ENCODE measurements at places on chromosomes 2 and 18.
A peak's percentile ranks its signal among the peaks of the same experiment; 100 is the strongest.

- no peak overlapping the region for H3K4me3 ChIP-seq
- DNase-seq: no peak
- no peaks in the 10 kb centered on the region for H3K36me3 ChIP-seq
- H3K27me3 ChIP-seq: no peaks in the 10 kb centered on the region
- H3K27ac ChIP-seq: no peak overlapping the region
- no peaks in the 10 kb centered on the region for H3K4me1 ChIP-seq
Measured at GRCh38 chr2:195563857-195564512, 93.0 kb upstream of the SLC39A10 start.

DNA sequence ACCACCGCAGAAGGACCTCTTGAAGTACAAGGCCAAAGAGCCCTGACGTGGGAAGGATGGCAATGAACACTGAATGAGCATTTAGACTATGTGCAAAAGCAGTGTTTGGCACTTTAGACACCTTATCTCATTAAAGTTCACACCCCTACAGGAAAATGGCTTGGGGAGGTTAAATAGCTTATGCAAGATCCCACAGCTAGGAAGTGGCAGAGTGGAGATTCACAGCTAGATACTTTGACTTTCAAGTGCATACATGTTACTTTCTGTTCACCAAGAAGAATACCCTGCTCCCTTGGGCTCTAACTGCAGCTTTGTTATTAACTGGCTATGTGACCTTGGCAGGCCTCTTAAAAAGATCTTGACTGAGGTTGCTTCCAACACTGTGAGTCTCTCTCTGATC is 58.2 kb downstream of the ICOS start:
- H3K4me3 ChIP-seq: no peak overlapping the region
- peaks cover 7% of the 10 kb centered on the region for H3K4me1 ChIP-seq
- H3K27me3 ChIP-seq: no peaks in the 10 kb centered on the region
- no peak overlapping the region for H3K27ac ChIP-seq
- DNase-seq: no peak

GRCh38 chr2:35035883-35036282 is 1319.7 kb upstream of the CRIM1 start:
- DNase-seq: no peak
- no peak overlapping the region for H3K27ac ChIP-seq
- H3K4me1 ChIP-seq: no peaks in the 10 kb centered on the region
- H3K36me3 ChIP-seq: no peaks in the 10 kb centered on the region
- H3K27me3 ChIP-seq: no peaks in the 10 kb centered on the region
- H3K4me3 ChIP-seq: no peak overlapping the region

DNA sequence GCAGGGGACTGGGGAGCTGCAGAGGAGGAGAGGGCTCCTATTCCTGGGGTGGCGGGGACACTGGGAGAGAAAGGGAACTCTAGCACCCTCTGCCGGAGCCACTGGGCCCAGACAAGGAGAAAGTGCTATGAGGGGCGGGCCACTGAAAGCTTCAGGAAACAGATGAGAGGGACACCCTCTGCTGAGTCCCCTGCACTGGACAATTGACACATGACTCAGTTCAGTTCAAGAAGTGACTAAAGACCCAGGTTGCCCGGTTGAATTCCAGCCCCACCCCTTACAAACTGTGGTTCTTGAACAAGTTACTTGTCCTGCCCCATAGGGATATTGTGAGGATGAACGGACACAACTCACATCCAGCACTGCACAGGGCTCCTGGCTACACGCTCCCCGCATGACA is 5.0 kb downstream of the RUFY4 start:
- no peak overlapping the region for H3K27ac ChIP-seq
- no peak overlapping the region for H3K4me3 ChIP-seq
- no peaks in the 10 kb centered on the region for H3K27me3 ChIP-seq
- DNase-seq: no peak

- no peak for DNase-seq
- no peak overlapping the region for H3K27ac ChIP-seq
- H3K4me3 ChIP-seq: no peak overlapping the region
- no peaks in the 10 kb centered on the region for H3K27me3 ChIP-seq
Measured at GRCh38 chr18:43620936-43621335, 343.6 kb upstream of the SYT4 start.

GRCh38 chr2:38267270-38267925 is 109.7 kb downstream of the ATL2 start:
- H3K4me1 ChIP-seq: no peaks in the 10 kb centered on the region
- H3K36me3 ChIP-seq: no peaks in the 10 kb centered on the region
- no peak overlapping the region for H3K4me3 ChIP-seq
- DNase-seq: no peak
- H3K27ac ChIP-seq: no peak overlapping the region

DNA sequence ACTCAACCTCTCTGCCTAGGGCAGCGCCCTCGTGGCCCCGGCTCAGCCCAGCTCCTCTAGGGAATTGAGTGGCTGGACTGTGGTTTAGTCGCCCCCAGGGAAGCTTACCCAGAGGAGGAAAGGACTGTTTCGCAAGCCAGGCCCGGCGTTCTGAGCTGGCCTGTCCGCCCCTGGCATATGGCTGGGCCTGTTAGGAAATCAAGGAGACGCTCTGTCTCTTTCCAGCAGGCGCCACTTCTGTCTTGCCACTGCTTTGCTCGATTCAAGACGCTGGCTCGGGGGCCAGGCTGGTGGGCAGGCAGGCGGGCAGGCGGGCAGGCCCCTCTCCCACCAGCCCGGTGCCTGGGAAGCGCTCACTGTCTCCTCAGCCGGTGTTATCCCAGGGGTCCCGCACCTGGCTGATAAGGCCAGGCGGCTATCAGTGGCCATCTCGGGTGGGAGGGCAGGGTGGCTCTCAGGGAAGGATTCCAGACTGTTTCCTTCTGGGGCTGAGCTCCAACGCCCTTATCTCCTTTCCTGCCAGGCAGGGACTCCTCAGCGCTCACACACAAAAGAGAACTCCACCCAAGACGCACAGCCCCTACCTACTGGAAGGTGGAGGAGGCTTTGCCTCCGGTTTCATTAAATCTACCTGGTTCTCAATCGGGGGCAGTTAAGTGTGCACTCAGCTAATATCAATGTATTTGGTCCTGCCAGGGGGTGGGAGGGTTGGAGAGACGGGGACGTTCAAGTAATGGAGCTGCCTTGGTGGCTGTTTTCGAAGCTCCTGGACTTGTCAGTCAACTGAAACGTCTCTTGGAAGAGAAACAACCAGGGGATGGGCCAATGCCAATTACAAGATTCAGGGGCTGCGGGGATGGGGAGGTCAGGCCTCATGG is 109.1 kb downstream of the SMAD7 start:
- no peak overlapping the region for H3K4me3 ChIP-seq
- H3K27me3 ChIP-seq: no peaks in the 10 kb centered on the region
- no peak overlapping the region for H3K27ac ChIP-seq
- H3K4me1 ChIP-seq: no peaks in the 10 kb centered on the region
- DNase-seq: peak; percentile 89

DNA sequence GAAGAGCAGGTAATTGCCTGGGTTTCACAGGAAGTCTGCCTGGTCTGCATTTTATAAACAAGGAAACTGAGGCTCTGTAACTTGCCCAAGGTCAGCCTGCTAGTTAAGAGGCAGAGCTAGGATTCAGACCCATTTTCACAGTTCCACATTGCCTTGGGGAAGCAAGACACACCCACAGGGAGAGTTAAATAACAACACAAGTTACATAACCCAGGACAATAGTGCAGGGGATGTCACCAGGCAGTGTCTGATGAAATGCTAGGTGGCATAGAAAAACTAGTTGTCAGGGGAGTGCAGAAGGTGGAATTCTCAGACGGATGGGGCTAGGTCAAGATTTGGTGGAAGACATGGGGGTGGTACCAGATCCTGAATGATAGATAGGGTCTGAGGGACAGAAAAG is 69.7 kb downstream of the PRKCE start:
- H3K27me3 ChIP-seq: no peaks in the 10 kb centered on the region
- H3K27ac ChIP-seq: no peak overlapping the region
- H3K36me3 ChIP-seq: no peaks in the 10 kb centered on the region
- DNase-seq: no peak
- H3K4me1 ChIP-seq: no peaks in the 10 kb centered on the region

- no peaks in the 10 kb centered on the region for H3K27me3 ChIP-seq
- H3K27ac ChIP-seq: no peak overlapping the region
- no peaks in the 10 kb centered on the region for H3K36me3 ChIP-seq
- DNase-seq: no peak
- H3K4me1 ChIP-seq: no peaks in the 10 kb centered on the region
- H3K4me3 ChIP-seq: no peak overlapping the region
Measured at GRCh38 chr2:4930704-4931103, 761.5 kb upstream of the SOX11 start.

DNA sequence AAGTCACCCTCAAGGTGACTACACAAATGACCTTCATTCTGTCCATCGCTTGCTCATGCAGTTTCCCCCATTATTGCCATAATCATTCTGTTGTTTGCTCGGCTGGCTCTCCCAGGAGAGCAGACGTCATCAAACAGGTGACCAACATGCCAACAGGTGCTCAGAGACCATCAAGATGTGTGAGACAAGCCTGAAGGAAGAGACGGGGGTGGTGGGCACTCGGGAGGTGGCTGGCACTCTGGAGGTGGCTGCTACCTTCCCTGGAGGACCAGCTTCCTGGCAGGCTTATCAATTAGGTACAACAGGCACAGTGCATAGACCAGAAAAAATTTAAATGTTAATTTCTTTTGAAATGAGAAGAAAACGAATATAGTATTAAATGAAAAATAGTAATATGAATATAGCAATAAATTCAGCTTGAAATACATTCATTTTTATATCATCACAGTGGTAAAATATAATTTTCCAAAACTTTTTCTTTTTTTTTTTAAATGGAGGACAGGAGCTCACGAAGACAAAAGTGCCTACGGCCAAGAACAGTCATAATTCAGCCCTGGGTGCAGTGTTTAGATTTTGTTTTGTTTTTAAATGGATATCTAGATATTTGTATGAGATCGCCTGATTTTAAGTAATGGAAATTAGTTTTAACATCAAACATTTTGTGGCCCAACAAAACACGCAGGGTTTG is 16.9 kb upstream of the HAAO start:
- peak overlapping the region; percentile 38 for H3K27ac ChIP-seq
- H3K4me1 ChIP-seq: no peaks in the 10 kb centered on the region
- H3K36me3 ChIP-seq: no peaks in the 10 kb centered on the region
- no peaks in the 10 kb centered on the region for H3K27me3 ChIP-seq
- DNase-seq: no peak

GRCh38 chr2:210288408-210288807 is 26.6 kb downstream of the MYL1 start:
- no peaks in the 10 kb centered on the region for H3K4me1 ChIP-seq
- H3K4me3 ChIP-seq: no peak overlapping the region
- H3K36me3 ChIP-seq: no peaks in the 10 kb centered on the region
- no peak overlapping the region for H3K27ac ChIP-seq
- DNase-seq: no peak

DNA sequence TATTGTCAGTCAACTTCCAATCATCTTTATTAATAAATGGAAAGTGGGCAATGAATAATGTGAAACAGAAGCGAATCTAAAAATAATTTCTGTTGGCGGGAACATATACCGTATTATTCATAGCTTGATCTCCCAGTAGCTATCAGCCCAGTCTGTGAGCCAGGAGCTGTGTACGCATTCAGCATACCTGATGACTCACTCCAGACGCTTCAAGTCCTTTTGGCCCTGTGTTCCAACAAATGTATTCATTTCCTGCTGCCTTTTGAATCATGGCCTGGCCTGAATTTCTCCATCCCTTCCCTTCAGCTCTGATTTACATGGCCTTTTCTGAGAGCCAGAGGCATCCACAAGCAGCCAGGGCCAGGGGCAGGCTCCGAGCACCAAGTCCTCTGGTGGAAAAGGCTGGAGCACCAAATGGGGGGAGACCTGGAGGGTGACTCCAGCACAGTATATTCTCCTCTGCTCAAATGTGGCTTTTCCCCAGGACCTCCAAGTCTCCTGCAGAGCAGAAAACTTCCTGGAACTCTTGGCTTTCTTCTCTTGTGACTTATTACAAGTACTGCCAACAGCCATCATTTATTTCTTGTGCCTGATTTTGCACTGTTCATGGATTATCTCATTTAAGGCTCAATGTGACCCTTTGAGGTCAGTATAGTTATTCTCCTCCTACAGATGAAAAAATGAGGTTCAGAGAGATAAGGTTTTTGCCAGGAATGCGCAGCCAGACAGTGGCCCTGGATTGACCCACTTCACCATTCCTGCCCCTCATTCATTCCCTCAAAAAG is 108.7 kb downstream of the EN1 start:
- no peak overlapping the region for H3K4me3 ChIP-seq
- no peak overlapping the region for H3K27ac ChIP-seq
- no peaks in the 10 kb centered on the region for H3K4me1 ChIP-seq
- H3K27me3 ChIP-seq: no peaks in the 10 kb centered on the region

GRCh38 chr2:138238908-138239307 is 262.7 kb upstream of the SPOPL start:
- no peaks in the 10 kb centered on the region for H3K36me3 ChIP-seq
- H3K27me3 ChIP-seq: no peaks in the 10 kb centered on the region
- H3K4me3 ChIP-seq: no peak overlapping the region
- H3K27ac ChIP-seq: no peak overlapping the region

GRCh38 chr2:57882895-57883515 is 163.6 kb upstream of the VRK2 start:
- no peak overlapping the region for H3K4me3 ChIP-seq
- no peaks in the 10 kb centered on the region for H3K4me1 ChIP-seq
- DNase-seq: no peak
- no peak overlapping the region for H3K27ac ChIP-seq

GRCh38 chr18:36283448-36283847 is 14.1 kb upstream of the FHOD3 start:
- H3K4me1 ChIP-seq: no peaks in the 10 kb centered on the region
- DNase-seq: no peak
- no peaks in the 10 kb centered on the region for H3K27me3 ChIP-seq
- no peak overlapping the region for H3K27ac ChIP-seq

DNA sequence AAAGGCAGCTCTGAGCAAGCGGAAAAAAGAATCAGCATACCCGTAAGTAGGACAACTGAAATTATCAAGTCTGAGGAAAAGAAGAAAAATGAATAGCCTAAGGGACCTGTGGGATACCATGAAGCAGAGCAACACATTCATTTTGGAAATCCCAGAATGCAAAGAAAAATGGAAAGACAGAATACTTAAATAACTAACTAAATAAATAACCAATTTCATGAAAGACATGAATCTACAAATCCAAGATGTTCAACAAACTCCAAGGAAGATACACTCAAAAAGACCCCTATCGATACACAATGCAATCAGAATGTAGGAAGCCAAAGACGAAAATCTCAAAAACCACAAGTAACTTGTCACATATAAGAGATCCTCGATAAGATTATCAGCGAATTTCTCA is 117.0 kb downstream of the USP34 start:
- no peak overlapping the region for H3K27ac ChIP-seq
- no peak for DNase-seq
- no peaks in the 10 kb centered on the region for H3K4me1 ChIP-seq

DNA sequence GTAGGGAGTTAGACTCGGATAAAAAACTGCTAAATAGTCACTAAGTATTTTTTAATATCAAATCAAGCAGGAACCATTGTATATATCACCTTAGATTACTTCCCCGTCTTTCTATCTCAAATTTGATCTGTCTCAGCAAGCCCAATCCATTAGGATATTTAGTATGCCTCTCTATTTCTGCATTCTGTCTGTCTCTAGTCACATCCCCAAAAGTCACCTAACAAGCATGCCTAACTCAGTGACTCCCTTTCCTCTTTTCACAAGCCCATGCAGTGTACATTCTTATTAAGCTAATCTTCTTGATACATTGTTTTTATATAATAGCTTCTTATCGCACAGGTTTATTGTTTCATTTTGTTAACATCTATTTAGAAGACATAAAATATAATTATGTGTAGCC is 57.8 kb downstream of the PDE1A start:
- peaks cover 3% of the 10 kb centered on the region for H3K4me1 ChIP-seq
- no peak for DNase-seq
- H3K27me3 ChIP-seq: no peaks in the 10 kb centered on the region
